Activated CD8-positive, alpha-beta memory T cell treated with anti-CD3 and anti-CD28 coated beads, Interleukin-2, amount 50 U/mL, for 48 hours (primary cell): ENCODE measurements at places on chromosomes 12 and 14.
A peak's percentile ranks its signal among the peaks of the same experiment; 100 is the strongest.

DNA sequence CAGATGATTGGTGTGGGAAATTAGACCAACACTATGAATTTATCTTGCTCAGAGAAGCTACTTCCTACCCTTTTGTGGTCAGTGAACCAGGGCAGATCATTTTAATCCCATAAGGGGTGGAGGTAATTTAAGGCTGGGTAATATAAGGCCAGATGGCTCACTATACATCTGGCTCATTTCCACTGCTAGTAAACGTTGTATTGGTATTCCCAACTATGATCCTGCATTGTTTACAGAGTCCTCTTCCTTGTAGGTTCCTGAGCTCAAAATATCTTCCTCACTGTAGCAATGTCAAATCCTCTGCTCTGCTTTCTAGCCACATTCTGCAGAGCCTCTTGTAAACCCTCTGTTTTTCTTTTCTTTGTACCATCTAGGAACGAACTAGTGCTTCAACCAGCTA is 93.0 kb upstream of the MGAT4C start:
- DNase-seq = no peak

GRCh38 chr12:124190312-124191023 is 104.4 kb upstream of the RFLNA start:
- DNase-seq = no peak

GRCh38 chr12:40681148-40681547 is 11.1 kb upstream of the CNTN1 start:
- no peak for DNase-seq

DNA sequence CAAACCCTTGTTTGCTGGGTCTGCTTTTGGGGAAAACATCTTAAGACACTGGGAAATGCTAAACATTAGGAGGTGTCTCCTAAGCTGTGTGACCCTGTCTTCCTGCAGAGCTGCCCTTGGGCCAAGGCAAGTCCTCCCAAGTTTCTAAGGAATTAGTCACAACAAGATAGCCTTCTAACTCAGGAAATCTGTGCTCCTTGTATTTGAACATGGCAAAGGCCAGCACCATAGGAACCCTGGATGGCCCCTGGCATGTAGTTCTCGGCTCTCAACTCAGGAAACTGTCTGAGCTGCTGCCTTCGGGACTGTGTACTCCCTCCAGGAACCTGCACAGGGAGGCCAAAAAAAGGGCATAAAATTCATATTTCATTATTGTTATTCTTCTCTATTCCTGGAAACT is 37.6 kb upstream of the LTBP2 start:
- no peak for DNase-seq

- no peak for DNase-seq
Measured at GRCh38 chr14:30786701-30787100, 87.7 kb upstream of the COCH start.

GRCh38 chr12:100026241-100026640 is 41.5 kb upstream of the ANKS1B start:
- no peak for DNase-seq

GRCh38 chr14:91987192-91987591 is 39.7 kb upstream of the FBLN5 start:
- no peak for DNase-seq

- no peak for DNase-seq
Measured at GRCh38 chr12:18457362-18457761, 196.0 kb downstream of the PIK3C2G start.

- no peak for DNase-seq
Measured at GRCh38 chr12:12327802-12328201, 22.2 kb downstream of the MANSC1 start.

DNA sequence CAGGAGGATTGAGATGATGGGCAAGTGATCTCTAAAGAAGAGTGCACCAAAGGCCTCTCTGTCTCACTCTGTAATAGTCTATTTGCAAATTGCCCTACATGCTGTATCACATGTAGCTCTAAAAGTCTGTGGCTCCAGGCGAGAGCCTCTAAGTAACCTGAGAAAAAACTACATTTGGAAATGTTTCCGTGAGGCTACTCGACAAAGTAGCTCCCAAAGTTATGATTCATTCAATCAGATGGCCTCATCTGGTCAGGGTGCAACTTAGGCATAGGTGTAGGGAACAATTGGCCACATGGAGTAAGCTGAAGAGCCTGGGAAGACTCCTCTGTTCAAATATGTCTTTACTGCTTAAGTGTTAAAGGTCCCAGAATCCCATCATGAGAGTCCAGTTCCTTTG is 155.4 kb upstream of the PLEKHG7 start:
- DNase-seq = no peak

GRCh38 chr14:101289230-101289690 is 272.0 kb upstream of the DIO3 start:
- DNase-seq = no peak

DNA sequence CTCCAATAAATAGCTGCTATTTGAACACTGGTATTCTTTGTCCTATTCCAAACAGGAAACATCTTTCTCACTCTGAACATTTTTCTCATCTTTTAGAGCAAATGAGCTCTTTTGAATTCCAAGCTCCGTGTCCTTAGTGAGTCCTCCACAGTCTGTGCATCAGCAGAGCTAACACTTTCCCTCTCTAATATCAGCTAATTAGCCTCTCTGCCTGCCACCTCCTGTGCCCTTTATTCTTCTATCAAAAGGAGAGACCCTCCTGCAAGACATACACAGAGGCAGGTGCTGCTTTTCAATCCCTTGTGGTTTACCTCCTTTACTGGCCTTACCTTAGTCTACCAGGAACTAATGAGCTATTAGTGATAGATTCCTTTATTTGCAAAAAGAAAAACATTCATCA is 178.5 kb downstream of the SLC35F4 start:
- DNase-seq = no peak

- no peak for DNase-seq
Measured at GRCh38 chr14:89243741-89244140, 173.3 kb downstream of the FOXN3 start.

DNA sequence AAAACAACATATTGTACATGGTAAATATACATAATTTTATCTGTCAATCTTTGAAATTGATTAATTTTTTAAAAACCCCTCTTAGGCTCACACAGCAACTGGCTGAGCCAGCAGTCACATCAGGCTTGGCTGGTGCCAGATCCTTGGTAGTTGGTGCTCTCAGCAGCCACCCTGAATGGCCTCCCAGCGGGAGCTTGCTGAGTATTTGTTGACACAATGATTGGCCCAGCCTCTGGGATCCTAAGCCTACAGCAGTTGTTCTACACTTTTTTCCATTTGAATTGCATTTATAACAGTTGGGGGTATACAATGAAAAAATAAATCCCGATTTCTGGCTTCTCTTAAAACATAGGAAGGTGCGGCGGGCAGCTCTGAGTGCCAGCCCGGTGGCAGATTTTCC is 11.1 kb downstream of the PRKAB1 start:
- DNase-seq = no peak

DNA sequence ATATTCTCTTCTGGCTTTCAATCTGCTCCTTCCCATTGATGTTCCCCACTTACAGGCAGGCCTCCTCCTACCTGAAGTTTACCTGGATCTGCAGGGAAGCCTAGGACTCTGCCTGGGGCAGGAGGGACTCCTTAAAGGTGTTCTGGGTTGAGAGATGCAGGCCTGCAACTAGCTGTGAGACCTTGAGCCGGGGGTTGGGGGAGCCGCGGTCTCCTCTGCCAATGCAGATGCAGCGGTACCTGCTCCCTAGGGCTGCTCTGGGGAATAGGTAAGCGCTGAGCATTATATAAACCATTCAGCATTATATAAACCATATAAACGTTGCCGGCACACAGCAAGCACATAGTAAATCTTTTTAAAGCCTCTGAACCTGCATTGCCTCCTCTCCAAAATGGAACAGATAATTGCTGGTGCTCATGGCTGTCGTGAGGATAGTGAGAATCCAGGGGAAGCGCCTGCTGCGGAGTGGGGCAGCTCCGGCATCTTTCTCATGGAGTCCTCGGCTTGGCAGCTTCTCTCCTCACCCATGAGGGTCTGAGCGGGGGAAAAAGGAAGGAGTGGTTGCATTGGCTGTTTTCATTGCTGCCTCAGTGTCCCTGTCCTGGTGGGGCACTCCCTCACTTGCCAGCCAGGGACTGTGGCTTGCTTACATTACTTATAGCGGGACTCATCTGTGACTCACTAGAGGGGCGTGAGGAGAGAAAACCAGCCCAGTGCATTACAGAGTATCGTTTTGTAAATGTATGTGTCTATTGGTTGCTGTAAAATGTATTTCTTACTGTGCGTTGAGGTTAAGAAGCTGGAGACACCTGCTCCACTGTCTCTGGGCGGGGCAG is 12.5 kb upstream of the KRT80 start:
- no peak for DNase-seq

DNA sequence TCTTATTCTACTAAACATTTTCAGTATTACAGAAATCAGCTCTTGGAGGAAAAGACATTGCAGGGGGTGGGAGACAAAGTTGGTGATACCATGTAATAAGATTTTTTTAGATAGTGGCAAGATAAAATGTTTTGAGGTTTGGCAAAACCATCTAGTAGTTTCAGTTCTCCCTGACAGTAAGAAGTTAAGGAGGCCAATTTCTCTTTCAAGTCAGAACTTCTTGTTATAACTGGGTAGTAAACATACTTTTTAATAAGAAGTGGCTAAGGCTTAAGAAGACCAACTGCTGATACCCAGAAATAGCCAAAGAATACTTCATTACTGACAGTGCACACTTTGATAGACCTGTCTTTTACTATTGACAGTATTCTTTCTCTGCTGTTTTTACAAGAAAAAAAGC is 452.3 kb downstream of the DIO2 start:
- DNase-seq = no peak

DNA sequence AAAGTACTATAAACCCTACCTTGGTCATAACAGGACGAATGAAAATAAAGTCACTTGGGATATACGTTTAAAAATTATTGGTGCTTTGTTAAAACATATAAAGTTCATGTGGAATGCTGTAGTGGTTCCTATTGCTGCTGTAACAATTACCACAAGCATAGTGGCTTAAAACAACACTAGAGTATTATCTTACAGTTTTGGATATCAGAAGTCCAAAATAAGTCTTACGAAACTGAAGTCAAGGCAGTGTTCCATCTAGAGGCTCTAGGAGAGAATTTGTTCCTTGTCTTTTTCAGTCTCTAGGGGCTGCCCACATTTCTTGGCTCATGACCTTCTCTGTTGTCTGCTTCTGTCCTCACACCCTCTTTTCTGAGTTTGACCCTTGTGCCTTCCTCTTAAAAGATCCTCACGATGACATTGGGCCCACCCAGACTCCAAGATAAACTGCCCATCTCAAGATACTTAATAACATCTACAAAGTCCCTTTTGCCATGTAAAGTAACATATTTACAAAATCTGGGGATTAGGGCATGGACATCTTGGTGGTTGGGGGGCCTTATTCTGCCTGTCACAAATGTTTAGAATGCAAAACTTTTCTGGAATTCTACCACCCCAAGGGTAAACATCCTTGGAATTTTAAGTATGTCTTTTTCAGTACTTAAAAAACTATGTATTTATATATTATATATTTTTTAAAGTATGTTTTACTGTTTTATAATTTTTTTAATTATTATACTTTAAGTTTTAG is 178.1 kb downstream of the ETNK1 start:
- DNase-seq = no peak

GRCh38 chr14:23566778-23567185 is 809 bp downstream of the AP1G2 start:
- no peak for DNase-seq

GRCh38 chr12:103495469-103496456 is at the start of gene C12orf42:
C12orf42 (minus strand) TSS chr12:103495968; CDS start chr12:103478426, 17,542 bp downstream.
- DNase-seq = peak; percentile 77

DNA sequence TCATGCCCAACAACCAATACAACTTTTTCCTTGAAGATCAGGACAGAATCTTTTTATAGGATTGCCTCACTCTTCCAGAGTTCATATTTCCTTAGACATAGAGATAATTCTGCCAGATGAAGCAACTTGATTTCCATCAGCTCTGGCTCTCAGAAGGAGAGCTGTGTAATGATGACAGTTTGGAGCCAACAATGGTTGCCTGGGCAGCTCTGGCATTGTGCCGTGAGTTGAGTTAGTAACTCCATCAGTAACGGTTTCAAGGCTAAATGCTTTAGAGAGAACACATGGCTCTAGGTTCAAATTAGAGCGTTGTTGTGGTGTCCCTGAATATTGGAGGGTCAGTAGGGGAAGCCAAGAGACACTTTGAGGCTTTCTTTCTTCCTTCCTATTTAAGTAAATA is 501.7 kb upstream of the SEL1L start:
- no peak for DNase-seq

DNA sequence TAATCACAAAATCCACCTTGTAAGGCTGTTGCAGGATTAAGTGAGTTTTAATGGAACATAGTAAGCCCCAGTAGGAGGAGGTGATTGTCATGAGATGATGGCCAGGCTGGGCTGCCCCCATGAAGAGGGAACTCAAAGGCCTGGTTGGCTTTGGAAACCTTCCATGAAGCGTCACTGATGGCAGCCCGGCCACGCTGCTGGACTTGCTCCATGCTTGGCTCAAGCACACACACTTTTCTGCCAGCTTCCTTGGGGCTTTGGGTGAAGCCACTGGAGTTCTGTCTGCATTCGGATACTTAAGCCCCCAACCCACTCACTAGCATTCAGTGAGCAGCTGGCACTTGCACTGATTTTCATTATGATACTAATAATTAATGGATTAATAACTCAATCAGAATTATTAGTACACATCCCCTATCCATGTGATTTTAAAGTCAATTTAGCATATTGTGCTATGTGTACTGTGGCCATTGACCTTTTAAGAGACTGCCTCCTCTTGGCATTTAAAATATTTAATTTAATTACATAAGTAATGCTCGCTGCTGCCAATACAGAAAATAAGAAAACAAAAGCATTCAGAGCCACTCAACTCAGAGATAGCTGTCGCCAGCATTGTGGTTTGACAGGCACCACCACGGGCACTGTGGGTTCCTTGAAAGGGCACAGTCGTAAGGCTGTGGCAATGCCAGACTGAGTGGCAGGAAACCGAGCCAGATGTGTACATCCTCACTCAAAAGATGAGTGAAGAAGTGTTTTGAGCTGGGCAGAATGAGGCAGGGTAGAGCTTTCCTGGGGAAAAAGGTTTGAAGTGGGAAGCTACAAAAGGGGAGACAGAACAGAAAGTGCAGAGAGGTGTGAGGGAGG is 15.9 kb downstream of the KRT85 start:
- DNase-seq = no peak

DNA sequence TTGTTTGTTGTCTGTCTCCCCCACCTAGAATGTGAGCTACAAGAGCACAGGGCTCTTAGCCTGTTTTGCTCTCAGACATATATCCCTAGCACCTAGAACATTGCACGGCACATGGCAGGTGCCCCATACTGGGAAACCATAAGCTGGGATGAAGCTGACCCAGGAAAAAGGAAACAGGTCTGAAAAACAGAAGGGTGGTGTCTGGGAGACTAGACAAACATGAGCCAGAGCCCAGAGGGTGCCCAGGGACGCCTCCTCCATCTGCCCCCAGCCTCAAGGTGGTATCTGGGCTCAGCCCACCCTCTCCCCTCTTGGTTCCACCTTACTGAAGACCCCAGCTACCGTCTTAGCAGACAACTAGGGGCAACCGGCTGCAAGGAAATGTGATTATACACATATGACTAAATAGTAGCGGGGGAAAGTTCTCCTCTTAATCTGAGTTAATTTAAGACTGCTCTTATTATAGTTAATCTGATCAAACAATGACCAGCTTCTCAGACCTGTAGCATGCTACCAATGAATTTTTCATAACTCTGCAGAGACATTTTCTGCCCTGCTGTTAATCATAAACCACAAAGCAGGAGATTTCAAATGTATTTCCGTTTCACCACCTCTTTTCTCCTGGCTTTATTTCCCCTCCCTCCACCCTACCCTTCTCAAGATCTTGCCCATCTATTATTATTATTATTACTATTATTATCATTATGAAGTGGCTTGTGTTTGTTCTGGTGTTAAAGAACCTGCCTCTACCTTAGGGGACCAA is 31.9 kb downstream of the KSR2 start:
- DNase-seq = no peak

GRCh38 chr14:24674204-24674970 is 40.4 kb upstream of the GZMB start:
- peak; percentile 74 for DNase-seq
